ENCODE measurements at places on chromosomes 12 and 14.
A peak's percentile ranks its signal among the peaks of the same experiment; 100 is the strongest.

DNA sequence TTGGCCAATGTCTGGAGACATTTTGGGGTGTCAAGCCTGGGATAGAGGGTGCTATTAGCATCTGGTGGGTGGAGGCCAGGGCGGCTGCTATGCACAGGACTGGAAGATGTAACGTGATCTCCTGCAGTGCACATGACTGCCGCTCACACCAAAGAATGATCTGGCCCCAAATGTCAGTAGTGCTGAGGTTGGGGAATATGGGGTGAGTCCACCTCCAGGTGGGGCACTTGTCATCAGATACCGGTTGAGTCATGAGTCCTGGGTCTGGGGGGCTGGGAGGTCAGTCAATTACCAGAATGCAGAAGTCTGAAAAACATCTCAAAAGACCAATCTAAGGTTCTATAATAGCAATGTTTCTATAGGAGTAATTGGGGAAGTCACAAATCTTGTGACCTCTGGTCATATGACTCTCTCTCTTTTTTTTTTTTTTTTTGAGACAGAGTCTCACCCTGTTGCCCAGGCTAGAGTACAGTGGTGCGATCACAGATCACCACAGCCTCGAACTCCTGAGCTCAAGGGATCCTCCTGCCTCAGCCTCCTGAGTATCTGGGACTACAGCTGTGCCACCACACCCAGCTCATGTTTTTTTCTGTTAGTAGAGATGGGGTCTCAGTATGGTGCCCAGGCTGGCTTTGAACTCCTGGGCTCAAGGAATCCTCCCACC lies 6.0 kb upstream of the SDSL start:
- peak; percentile 92 for DNase-seq

GRCh38 chr12:131082290-131083194 lies 128.8 kb downstream of the ADGRD1 start:
- DNase-seq, result no peak

- DNase-seq, result no peak
Observed at GRCh38 chr14:55756078-55756477, 176.1 kb downstream of the KTN1 start.

DNA sequence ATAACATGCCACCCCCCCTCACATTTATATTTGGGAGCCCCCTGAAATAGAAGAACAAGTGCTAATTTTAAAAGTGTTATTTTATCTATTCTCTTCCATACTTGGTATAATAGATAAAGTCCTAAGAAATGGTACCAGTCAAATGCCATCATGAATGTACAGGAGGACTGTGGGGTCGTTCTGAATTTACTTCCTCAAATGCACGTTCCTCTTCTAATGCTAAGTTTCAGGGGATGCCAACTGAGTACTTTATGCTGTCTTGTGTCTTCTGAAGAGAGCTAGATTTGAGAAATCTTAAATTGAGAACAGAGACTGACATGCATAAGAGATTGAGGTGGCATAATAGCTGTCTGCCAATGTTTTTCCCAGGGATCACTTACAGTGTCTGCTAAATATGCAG lies 59.0 kb downstream of the CFAP54 start:
- DNase-seq, result no peak

- DNase-seq, result no peak
Observed at GRCh38 chr14:100906420-100906819, 2.9 kb upstream of the RTL1 start.

- DNase-seq, result no peak
Observed at GRCh38 chr12:79388011-79388410, 302.8 kb downstream of the PAWR start.

All from inflammatory macrophage treated with lipopolysaccharide for 4 hours (primary cell).